Spleen (tissue), 13 donors: ENCODE measurements at places on chromosomes 7 and 10. TPM values are rescaled to one million over a fixed set of nuclear protein-coding genes. Genes with fewer than 3 reads are reported as not detected.

DNA sequence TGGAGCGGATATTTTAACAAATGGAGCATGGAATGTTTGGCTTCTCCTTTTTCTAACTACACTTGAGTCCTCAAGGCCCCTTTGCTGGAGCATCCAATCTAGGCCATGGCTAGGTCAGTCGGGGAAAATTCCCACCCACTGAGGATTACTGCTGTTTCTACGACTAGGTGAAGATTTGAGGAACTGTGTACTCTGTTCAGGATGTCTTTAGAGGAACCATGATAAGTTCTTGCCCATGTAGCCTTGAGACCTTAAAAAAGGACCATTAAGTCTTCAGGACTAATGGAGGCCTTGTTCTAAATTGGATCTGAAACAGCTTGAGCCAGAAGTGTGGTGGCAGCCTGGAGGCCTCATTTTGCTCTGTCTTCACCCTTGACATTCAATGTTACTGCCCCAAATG is 6.2 kb downstream of the AGK start:
- no peak for DNase-seq
- H3K4me1 ChIP-seq: peaks cover 6% of the 10 kb centered on the region
- H3K27ac ChIP-seq: peak overlapping the region; percentile 5
- no peaks in the 10 kb centered on the region for H3K27me3 ChIP-seq
- no peak overlapping the region for H3K4me3 ChIP-seq

DNA sequence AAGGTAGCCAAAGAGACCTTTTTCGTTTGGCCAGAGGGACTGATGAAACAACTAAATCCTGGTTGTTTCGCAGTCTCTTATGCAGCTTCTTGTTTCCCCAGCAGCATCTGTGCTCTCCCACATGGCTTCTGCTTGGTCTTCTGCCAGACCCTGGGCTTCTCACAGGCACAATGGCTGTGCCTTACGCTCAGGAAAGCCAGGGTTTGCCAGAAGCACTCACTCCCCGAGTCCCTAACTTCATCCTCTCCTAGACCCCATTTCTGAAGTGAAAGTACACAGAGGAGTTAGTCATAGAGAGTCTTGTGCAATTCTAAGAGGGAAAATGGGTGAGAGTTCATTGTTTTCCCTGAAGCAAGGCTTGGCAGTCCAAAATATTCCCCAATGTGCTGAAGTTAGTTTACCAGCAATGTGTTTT is 121.7 kb downstream of the EVX1 start:
- H3K36me3 ChIP-seq: no peaks in the 10 kb centered on the region
- no peaks in the 10 kb centered on the region for H3K27me3 ChIP-seq
- peaks cover 13% of the 10 kb centered on the region for H3K4me1 ChIP-seq
- H3K4me3 ChIP-seq: no peak overlapping the region

DNA sequence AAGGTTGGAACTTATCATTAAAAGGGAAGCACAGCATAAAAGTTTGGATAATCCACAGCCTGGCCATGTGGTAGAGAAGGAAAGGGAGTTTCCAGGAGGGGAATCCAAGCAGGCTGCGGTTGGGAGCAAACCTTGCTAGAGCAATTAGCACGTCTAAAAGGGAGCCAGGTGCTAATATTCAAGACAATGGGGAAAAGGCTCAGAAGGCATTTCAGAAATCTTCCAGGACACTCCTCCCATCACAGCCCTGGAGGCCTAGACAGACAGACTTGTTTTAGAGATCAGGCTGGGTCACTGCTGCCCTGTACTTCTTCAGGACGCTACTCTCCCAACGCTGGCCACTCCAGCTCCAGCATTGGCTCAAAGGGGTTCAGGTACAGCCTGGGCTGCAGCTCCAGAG is 96.2 kb upstream of the KAT6B start:
- H3K27me3 ChIP-seq: no peaks in the 10 kb centered on the region
- no peak overlapping the region for H3K27ac ChIP-seq
- no peak for DNase-seq
- H3K4me1 ChIP-seq: no peaks in the 10 kb centered on the region
- H3K4me3 ChIP-seq: no peak overlapping the region
- no peaks in the 10 kb centered on the region for H3K36me3 ChIP-seq

- no peaks in the 10 kb centered on the region for H3K27me3 ChIP-seq
- H3K36me3 ChIP-seq: no peaks in the 10 kb centered on the region
- no peak overlapping the region for H3K27ac ChIP-seq
- H3K4me1 ChIP-seq: no peaks in the 10 kb centered on the region
These were observed 54.0 kb downstream of the GTF2IRD1 start for GRCh38 chr7:74507538-74508319.

- H3K4me1 ChIP-seq: no peaks in the 10 kb centered on the region
- H3K4me3 ChIP-seq: no peak overlapping the region
- H3K36me3 ChIP-seq: no peaks in the 10 kb centered on the region
- DNase-seq: no peak
- peaks cover 8% of the 10 kb centered on the region for H3K27me3 ChIP-seq
- no peak overlapping the region for H3K27ac ChIP-seq
These were observed 229.8 kb upstream of the PODXL start for GRCh38 chr7:131786204-131786603.

DNA sequence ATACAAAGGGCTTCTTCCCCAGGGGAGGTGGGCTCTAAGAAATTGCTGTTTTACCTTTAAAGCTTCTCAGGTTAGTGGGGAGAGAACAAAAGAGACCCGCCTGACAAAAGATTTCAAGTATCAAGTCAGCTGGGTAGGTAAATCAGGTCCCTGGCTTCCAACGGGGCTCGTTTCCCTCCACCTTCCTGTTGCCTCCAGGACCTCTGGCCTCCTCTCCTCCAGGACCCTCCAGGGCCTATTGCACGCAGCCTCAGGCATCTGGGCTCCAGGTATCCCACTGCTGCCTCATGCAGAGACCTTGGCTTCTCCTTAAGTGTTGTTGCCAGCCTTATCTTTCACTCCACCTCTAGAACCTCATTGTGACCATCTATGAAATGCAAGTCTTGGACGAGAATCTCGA is 2.9 kb downstream of the BNIP3 start:
- H3K36me3 ChIP-seq: no peaks in the 10 kb centered on the region
- peak; percentile 58 for DNase-seq
- no peak overlapping the region for H3K27ac ChIP-seq
- no peaks in the 10 kb centered on the region for H3K27me3 ChIP-seq
- no peak overlapping the region for H3K4me3 ChIP-seq
- peaks cover 34% of the 10 kb centered on the region for H3K4me1 ChIP-seq

DNA sequence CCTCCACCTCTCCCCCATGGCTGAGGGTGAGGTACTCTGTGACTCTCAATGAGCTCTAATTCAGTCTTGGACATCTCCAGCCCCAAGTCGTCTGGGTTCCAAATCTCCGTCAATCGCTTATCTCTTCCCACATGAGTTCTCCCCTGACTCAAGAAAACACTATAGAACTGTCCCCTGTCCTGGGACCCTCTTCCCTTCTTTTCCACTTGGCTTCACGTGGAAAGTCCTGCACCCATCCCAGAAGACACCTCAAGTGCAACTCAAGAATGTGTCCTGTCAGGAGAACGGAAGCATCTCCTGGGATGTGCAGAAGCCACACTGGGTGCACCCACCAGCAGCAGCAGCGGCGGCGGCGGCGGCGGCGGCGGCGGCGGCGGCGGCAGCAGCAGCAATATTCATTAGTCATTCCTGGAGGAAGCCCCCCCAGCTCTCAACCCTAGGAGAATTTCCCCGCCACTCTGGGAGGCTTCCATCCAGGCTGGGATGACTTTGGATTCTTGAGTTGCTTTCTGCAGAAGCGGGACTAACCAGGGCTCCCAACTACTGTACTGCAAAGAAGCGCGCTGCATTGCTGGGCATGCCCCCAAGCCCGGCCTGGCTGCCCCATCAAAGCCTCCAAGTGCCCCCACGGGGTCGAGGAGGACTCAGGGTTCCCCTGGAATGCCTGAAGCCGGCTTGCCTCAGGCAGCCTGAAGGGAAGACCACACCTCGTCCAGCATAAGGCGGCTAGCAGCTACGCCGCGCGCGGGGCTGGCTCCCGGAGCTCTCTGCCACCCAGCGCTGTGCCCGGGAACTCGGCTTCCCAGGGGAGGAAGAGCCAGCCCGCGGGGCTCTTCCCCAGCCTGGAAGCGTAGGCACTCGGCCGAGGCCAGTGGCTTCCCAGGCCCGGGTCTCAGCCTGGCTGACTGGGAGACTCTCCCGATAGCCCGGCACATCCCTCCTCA is 1.0 kb downstream of the CRTAC1 start:
- DNase-seq: no peak
- H3K36me3 ChIP-seq: no peaks in the 10 kb centered on the region
- H3K4me3 ChIP-seq: peak overlapping the region; percentile 60
- H3K4me1 ChIP-seq: peaks cover 23% of the 10 kb centered on the region
- H3K27ac ChIP-seq: no peak overlapping the region

DNA sequence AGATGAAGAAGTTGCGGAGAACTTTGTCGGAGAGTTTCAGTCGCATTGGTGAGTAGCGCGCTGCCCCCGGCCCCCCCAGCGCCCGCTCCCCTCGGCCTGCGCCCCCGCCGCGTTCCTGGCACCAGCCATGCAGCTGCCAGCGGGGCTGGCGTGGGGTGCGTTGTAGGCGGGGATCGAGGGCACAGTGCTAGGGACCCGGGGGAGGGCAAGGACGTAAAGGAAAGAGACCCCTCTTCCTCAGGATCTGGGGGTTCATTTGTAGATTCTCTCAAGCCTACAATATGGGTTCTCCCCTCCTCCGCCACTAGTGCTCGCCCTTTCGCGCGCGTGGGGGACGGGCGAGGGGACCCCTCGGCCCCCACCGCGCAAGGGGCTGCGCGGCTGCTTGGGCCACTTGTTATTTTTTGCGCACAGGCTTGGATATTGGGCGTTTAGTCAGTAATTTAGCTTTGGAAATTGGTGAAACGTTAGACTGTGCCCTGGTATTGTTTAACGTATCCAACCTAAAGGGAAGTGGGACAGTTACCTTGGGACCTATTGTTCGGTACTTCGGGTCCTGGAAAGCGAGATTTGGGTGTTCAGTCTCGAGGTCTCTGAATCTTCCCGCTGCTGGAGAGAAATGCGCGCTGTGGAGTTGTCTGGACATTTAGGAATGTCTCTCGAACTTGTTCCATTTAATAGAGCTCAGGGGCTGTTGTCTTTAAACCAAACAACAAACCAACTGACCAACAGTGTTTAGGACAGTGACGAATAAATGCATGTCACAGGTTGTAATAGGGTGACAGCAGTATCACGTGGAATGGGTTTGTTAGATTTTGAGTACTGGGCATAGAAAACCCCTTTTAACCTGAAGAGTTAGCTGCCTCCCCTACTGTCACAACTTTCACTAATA is 796 bp downstream of the CDK14 start:
- H3K27me3 ChIP-seq: peaks cover 22% of the 10 kb centered on the region
- H3K36me3 ChIP-seq: no peaks in the 10 kb centered on the region
- peak overlapping the region; percentile 89 for H3K27ac ChIP-seq
- peaks cover 20% of the 10 kb centered on the region for H3K4me1 ChIP-seq
- no peak for DNase-seq

DNA sequence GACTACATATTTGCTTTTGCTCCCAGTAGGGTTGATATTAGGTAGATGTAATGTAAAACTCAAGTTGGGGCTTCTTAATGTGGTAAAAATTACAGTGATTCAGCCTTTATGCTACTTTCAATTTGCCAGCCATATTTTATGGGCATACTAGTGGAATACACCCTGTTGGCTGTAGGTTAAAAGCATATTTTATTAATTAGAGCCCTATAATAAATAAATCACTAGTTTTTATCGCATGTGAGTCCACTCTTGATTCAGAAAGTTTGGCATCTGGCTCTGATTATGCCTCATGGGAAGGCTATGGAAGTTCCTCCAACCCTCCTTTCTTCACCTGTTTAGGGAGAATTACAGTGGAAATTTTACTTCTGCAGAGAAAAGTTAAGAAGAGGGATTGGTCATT is 390.9 kb downstream of the GATA3 start:
- no peaks in the 10 kb centered on the region for H3K27me3 ChIP-seq
- no peaks in the 10 kb centered on the region for H3K4me1 ChIP-seq
- H3K4me3 ChIP-seq: no peak overlapping the region
- no peak for DNase-seq

DNA sequence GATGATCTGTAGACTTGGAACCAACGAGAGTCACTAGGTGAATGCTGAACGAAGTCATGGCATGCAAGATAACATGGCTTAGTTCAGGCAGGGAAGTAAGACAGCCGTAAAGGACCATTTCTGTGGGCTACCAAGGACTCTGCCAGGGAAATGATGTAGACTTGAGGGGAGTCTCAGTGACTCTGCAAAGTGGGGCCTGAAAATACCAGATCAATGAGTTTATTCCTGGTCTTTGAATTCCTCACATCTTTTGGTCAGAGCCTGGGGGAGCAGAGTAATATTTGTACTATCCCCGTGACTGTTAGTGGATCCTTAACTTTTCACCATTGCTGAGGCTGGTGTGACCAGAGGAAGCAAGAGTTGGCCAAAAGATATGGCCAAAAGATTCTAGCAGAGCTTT is 60.7 kb upstream of the INHBA start:
- H3K4me3 ChIP-seq: no peak overlapping the region
- H3K36me3 ChIP-seq: no peaks in the 10 kb centered on the region
- H3K27ac ChIP-seq: no peak overlapping the region
- no peaks in the 10 kb centered on the region for H3K4me1 ChIP-seq
- H3K27me3 ChIP-seq: no peaks in the 10 kb centered on the region

GRCh38 chr10:110349831-110350230 is 45.1 kb upstream of the SMNDC1 start:
- H3K4me1 ChIP-seq: peaks cover 19% of the 10 kb centered on the region
- no peak overlapping the region for H3K4me3 ChIP-seq
- DNase-seq: no peak
- H3K27ac ChIP-seq: no peak overlapping the region
- no peaks in the 10 kb centered on the region for H3K27me3 ChIP-seq

DNA sequence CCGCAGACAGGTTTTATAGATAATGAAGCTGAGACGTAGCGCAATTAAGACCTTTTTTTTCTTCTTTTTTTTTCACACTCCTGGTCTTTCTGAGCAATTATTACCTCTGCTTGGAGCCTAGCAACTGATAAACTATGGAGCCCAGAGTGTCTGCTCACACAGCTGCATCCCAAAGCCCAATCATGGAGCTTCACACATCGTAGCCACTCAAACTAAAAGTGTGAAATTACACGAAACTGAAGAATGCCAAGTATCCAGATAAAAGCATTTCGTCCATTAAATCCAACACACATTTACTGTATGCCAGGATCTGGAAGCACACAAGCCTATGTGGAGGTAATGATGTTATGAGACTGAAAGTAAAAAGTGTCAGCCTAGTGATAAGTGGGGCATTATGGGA is 97.6 kb downstream of the NRP1 start:
- H3K36me3 ChIP-seq: no peaks in the 10 kb centered on the region
- H3K27ac ChIP-seq: no peak overlapping the region
- no peaks in the 10 kb centered on the region for H3K4me1 ChIP-seq
- H3K27me3 ChIP-seq: no peaks in the 10 kb centered on the region

GRCh38 chr7:42233171-42233570 is 3.8 kb downstream of the GLI3 start:
- H3K4me3 ChIP-seq: no peak overlapping the region
- peaks cover 68% of the 10 kb centered on the region for H3K27me3 ChIP-seq
- H3K27ac ChIP-seq: no peak overlapping the region
- H3K4me1 ChIP-seq: no peaks in the 10 kb centered on the region

MMP21 gene
- polyA plus RNA-seq: 0.09 TPM

TMEM270 gene
- not detected for polyA plus RNA-seq

MSANTD7 gene
- polyA plus RNA-seq: 3.5 TPM

CALCR gene
- polyA plus RNA-seq: not detected

C10orf90 gene
- 0.06 TPM for polyA plus RNA-seq

MYL7 gene
- polyA plus RNA-seq: not detected

IPMK gene
- 2.9 TPM for polyA plus RNA-seq
